Midbrain (tissue), 1 donor: ENCODE measurements at places on chromosomes 1 and 21.

DNA sequence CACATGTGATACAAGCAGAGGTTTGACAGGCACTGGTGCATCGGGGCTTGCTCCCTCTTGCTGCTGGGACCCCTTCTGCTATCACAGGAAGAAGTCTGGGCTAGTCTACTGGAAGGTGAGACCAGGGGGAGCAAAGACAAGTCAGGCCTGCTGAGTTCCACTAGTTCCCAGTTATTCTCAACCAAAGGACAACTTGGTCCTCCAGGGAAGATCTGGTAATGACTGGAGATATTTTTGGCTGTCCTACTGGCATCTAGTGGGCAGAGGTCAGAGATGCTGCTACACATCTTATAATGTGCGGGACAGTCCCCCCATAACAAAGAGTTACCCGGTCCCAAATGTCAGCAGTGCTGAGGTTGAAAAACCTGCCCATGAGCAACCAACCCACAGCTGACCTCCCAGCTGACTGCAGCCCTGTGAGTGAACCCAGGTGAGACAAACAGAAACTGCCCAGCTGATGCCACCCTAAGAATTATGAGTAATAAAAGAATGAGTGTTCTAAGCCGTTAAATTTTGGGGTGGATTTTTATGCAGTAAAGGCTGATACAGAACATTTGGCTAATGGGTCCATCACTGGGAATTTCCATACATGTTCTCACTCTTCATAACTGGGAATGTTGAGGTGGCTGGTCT, 71.6 kb downstream of the NENF start:
- DNase-seq: no peak

DNA sequence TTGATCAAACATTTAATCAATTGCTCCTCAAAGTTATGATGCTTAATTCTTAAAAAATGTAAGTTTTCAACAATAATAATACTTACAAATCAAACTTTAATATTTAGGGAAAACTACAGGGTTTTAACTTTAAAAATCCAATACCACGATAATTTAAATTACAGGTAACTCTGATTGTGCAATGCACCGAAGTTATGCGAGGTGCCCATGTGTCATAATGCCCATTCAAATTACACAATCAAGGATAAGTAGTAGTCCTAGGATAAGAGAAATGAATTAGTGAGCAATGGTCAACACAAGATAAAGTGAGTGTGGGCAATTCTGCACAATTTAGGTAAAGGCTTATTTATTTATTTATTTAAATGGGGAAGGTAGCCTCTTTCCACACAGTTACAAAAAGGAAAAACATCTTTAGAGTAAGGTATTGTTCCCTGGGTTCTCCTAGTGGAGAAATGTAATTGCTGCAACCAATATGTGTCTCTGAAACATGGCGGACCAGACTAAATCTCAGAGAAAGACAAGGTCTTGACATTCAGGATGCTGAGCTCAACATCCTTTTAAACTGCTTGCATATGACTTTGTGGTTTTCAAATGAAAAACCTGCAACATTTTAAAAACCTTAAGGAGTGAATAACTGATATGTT, 164.2 kb downstream of the TTLL7 start:
- no peak for DNase-seq

DNA sequence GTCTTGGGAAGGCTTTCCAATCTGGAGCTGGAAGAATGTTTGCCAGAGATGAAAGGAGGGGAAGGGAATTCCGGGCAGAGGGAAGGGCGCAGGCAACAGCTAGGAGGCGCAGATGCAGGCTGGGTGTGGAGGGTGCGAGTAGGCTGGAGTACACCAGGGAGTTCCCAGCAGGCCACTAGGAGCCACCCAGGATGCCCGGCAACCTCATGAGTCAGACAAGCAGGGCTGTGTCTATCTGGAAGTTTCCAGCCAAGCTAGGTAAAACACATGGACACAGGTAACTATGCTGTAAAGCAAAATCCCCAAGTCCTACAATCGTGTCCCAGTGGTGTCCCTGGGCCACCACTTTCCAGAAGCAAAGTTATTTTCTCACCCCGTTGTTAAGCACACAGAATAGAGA, 990 bp upstream of the NBL1 start:
- no peak for DNase-seq

- no peak for DNase-seq
Observed at GRCh38 chr1:200976634-200977033, 46.9 kb downstream of the KIF21B start.

DNA sequence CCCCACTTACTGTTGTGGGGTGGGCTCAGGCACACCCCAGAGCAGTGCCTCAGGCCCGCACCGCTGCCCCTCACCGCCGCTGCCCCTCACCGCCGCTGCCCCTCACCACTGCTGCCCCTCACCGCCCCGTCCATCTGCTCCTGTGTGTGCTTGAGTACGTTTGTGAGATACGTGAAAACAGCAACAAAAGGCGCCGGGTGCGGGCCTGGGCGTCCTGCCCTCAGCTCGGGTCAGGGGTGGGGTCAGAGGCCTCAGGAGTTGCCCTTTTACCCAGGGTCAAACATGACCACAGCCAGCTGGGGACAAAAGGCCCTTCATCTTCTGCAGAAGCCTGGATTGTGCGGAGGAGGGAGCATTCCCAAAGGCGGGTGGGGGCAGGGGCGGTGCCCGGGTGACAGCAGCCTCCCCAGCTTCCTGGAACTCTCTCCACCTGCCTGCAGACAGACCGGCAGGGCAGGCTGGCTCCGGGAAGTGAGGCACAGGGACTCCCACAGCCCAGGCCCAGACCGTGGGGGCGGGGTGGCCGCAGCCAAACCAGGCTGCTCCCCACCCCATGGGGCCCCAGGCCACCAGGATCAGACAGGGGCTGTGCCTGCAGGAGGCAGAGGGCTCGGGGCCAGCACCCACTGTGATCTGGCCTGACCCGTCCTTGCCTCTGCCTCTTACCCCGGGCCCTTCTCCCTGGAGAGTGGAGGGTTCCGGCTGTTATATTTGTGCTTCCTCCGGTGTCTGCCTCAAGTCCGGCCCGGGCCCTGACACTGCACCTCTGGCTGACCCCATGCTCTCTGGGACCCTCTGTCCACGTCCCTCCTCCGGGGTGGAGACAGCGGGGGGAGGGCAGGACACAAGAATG, 2.3 kb upstream of the VWA1 start:
- peak; percentile 76 for DNase-seq

GRCh38 chr1:234507626-234508387, 28.8 kb upstream of the TARBP1 start:
- DNase-seq: no peak

DNA sequence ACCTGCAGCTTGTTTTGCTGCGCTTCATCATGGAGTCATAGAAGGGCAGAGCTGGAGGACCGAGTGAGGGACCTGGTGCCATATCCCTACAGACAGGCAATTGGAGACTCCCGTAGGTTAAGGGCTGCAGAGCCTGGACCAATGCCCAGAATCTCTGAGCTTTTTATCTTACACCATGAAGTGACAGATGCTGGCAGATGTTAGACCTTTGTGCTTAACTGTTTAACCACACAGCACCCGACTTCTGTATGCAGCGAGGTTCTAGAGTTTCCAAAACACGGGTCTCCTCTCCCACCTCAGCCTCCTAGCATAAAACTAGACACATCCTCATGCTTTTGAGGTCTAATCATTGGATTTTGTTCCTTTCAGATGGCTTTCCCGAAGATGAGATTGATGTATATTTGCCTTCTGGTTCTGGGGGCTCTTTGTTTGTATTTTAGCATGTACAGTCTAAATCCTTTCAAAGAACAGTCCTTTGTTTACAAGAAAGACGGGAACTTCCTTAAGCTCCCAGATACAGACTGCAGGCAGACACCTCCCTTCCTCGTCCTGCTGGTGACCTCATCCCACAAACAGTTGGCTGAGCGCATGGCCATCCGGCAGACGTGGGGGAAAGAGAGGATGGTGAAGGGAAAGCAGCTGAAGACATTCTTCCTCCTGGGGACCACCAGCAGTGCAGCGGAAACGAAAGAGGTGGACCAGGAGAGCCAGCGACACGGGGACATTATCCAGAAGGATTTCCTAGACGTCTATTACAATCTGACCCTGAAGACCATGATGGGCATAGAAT, 47.6 kb downstream of the B3GALT5 start:
- DNase-seq: no peak

GRCh38 chr1:19657511-19657910, 7.2 kb upstream of the HTR6 start:
- no peak for DNase-seq

- peak; percentile 30 for DNase-seq
Observed at GRCh38 chr1:59150577-59151386, 146.1 kb upstream of the FGGY start.

DNA sequence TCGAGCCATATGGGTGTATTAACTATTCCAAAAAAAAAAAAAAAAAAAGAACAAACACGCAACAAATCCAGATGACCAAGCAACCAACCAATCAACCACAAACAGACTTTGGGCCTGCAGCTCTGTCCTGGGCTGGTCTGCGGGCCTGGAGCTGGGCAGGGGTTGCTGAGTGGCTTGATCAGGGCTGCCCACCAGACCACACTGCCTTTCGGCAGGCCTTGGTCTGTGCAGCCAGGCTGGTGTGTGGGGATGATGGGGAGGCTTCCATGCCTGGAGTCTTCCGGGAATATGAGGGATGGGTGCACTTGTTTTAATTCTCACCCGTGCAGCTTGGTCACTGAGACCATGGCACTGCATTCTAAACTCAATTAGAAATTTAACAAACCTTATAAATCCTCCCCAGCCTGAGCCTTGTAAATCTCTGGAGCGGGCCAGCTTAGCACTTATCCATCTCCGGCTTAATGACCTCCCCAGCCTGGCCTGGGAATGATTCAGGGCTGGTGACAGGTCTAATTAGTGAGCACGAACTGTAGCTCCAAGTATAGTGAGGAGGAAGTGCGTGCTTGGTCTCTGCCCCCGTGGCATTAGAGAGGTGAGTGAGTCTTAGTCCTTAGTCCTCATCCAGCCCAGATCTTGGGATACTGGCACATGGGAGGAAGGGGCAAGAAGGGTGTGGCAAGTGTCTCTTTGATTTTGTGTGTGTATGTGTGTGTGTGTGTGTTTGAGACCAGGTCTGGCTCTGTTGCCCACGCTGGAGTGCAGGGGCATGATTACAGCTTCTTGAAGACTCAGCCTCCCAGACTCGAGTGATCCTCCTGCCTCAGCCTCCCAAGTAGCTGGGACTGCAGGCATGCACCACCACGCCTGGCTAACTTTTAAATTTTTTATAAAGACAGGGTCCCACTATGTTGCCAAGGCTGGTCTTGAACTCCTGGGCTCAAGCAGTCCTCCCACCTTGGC, 74.6 kb upstream of the CSF3R start:
- no peak for DNase-seq

DNA sequence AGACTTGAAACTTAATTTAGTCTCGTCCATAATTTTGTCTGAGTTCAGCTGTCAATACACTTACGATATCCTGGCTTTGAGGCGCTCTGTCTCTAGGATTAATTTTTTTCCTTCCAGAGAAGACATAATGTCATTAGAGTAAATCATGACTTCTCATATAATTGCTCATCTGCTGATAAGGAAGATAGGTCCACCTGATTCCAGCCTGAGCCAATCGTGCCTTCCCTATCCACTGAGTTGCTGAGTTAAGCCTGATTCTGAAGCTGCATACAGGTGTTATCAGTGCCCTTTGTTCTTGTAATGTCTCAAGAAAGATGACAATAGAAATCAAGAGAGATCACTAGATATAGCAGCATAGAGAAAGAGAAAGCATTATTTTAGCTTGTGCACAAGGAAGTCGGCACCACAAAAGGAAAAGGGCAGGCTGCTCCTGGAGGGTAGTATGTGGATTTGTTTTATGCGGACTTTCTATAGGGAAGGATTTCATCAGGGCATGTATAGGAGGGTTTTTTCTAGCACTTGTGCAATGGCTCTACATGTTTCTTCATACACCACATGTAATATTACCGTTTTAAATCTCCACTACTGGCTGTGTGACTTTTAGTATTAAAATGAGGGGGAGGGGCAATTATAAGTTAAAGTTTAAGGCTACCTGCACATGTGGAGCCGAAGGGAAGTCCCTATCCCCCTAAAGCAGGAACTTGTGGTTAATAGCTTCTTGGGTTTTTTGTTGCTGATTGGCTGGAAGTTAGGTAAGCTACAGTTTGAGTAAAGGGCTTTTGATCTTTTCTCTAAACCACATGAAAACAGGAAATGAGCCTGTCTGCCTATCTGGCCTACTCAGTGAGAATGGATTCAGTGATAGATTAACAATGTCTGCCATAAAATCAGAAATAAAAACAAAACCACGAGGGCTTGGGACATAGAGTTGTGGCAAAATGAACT, 133.4 kb downstream of the PLPPR5 start:
- DNase-seq: peak; percentile 6

- no peak for DNase-seq
Observed at GRCh38 chr1:1061682-1062345, 12.3 kb downstream of the RNF223 start.

DNA sequence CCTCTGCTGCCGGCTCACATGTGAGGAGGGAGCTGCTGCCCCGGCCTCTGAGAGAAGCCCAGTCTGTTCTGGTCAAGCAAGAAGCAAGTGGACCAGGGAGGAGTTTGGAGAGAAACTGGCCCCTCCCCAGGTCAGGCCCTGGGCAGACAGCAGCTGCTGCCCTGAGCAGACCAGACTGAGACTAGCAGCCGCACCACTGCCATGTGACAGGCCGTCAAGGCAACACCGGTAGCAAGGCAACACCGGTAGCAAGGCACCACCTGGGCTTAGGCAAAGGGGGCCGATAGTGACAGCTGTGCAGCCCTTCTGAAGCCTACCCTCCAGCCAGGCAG, 50.3 kb downstream of the ARHGEF16 start:
- peak; percentile 46 for DNase-seq

- no peak for DNase-seq
Observed at GRCh38 chr1:201436393-201436792, 14.9 kb upstream of the TNNI1 start.

- no peak for DNase-seq
Observed at GRCh38 chr1:176222196-176222595, 15.1 kb upstream of the COP1 start.

- no peak for DNase-seq
Observed at GRCh38 chr1:55636696-55637095, 421.5 kb upstream of the USP24 start.

- no peak for DNase-seq
Observed at GRCh38 chr1:54763816-54764132, 549 bp downstream of the PARS2 start.

DNA sequence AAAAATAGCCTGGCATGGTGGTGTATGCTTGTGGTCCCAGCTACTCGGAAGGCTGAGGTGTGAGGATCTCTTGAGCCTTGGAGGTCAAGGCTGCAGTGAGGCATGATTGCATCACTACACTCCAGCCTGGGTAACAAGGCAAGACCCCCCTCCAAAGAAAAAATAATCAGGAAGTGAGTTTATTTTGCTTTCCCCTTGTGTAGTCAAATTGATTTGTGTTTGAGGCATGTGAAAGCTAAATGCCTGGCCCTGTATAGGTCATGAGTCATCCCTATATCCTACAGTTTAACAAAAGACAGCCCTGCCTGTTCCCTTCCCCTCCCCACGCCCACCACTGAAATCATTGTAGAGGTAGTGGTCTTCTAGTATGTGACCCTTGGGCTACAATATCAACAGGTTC, 241.4 kb upstream of the JUN start:
- DNase-seq: no peak

- DNase-seq: peak; percentile 75
Observed at GRCh38 chr1:207579436-207579799, 65.5 kb upstream of the CR1L start.

GRCh38 chr1:47436979-47437446, 831 bp upstream of the FOXD2 start:
- DNase-seq: no peak

- DNase-seq: no peak
Observed at GRCh38 chr1:111813440-111814304, 58.0 kb downstream of the DDX20 start.

GRCh38 chr1:201781437-201781836, 47.5 kb upstream of the IPO9 start:
- no peak for DNase-seq
